ENCODE measurements at places on chromosomes 16 and 17.

DNA sequence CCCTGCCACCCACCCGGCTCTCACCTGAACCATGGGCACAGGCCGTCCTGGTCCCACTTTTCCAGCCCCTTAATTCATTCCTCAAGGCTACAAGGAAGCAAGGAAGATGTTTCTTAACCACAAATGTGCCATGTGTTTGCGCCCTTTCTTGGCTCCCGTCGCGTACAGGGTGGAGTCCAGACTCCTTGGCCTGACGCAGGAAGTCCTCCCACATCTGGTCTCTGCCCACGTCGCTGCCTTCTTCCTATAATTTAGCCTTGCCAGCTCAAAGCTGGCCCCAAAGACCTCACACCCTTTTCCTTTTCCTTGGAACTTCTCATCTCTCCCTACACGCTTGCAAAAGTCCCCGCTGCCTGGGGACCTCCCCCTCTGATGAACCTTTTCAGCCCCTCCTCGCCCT, 38.8 kb upstream of the BHLHA9 start:
- DNase-seq: peak; percentile 70

GRCh38 chr16:69863401-69864281, 87.5 kb upstream of the CLEC18A start:
- DNase-seq: no peak

DNA sequence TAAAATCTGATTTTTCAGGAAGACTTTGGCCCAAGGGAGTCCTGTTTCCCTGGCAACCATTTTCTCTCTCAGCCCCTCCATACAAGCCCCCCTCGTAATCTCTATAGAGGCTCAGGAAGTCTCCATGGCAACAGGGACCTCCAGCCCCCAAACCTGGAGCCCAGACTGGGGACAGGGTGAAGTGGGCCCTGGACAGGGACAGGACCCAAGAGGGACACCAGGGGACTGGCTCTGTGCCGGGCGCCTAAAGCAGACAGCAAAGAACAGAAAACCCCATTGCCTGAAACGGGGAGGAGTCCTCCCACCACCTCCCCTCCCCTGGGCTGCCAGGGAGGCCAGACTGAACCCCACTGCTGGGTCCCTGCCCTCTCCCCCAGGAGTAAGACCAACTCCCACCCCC, 40.6 kb downstream of the CPNE2 start:
- no peak for DNase-seq

DNA sequence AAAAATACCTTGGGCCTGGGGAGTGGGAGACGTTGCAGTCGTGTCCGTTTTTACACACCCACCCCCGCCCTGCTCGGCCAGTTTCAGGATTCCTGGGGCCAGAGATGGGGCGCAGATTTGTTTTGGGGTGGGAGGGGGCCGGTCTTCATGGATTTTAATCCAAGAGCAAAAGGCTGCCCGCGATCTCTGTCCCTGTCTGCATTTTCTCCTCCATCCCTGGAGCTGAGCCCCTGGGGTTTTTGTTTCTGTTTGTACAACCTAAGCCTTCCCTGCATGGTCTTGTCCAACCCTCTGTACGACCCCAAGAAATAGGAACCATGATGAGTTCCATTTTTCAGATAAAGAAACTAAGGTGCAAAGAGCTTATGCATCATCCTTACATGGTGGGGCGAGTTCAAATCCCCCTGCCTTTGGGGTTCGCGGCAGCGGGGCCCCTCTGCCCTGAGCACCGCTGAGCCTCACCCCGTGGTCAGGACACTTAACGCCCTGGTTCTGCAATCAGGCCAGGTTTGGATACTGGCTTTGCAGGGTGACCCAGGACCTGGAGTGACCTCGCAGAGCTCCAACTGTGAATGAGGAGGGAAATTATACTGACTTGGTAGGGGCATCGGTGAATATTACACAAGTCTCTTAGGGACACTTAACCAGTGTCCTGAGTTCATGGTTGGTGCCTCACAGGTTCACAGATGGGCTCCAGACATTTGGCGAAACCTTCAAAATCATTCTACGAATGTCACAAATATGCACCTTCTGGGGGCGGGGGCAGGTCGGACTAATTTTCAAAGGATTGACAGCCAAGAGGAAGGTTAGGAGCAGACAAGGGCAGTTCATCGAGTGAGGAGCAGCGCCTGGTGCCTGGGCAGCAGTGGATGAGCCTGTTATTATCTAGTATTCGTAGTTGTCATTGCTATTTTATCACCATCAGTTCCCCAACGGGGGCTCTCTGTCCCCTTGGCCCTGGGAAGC, 4.1 kb upstream of the FOXF1 start:
- no peak for DNase-seq

DNA sequence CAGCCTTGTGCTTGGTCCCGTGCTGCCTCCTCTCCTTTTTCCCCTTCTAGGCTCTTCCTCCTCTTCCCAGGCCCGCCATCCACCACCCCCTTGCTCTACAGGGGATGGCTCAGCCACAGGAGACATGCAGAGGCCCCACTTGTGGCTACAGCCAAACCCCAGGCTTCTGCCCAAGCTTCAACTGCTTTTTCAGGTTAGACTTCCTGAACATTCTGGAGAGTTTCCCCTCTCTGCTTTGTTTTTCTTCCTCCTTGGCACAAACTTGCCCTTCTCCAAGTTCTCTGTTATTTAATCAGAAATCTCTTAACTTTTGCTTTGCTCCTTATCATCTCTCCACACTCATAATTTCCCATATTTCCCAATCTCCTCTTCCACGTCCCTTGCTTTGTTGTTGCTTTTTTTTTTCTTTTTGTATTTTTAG, 18.3 kb upstream of the HAS3 start:
- no peak for DNase-seq

GRCh38 chr17:50618941-50619340, 15.7 kb upstream of the ABCC3 start:
- peak; percentile 43 for DNase-seq

DNA sequence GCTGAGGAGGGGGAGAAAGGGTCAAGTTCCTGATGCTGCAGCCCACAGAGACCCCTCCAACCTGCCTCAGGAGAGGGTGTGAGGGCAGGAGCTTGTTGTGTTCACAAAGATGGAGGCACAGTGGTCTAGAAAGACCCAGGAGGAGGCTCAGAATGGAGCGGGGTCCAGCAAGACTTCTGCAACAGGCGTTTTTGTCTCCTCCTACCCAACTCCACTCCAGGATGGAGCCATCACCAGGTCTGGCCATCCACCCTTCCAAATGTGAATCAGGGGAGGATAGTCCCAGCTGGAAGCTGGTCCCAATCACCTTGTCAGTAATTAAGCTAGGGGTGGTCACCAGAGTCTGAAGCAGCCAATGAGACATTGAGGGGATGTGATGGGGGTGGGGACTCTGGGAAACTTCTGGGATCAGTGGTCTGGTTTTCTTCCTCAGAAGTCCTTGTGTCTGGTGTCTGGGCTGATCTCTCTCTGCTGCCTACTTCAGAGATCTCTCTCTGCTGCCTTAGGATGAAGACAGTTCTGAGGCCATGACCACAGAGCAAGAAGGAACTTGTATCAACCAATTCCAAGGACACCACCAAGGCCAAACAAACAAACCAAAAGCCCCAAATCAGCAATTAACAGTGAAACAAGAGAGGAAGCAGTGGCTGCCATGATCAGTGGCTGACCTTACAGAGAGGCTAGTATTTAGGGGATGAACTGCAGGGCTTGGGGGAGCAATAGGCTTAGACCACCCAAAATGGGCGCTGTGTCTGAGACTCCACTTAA, 14.5 kb downstream of the CD300LB start:
- peak; percentile 3 for DNase-seq

GRCh38 chr17:58311429-58311894, 17.1 kb downstream of the TSPOAP1 start:
- DNase-seq: no peak

- DNase-seq: no peak
These were observed 16.0 kb downstream of the GPATCH8 start for GRCh38 chr17:44487170-44487569.

DNA sequence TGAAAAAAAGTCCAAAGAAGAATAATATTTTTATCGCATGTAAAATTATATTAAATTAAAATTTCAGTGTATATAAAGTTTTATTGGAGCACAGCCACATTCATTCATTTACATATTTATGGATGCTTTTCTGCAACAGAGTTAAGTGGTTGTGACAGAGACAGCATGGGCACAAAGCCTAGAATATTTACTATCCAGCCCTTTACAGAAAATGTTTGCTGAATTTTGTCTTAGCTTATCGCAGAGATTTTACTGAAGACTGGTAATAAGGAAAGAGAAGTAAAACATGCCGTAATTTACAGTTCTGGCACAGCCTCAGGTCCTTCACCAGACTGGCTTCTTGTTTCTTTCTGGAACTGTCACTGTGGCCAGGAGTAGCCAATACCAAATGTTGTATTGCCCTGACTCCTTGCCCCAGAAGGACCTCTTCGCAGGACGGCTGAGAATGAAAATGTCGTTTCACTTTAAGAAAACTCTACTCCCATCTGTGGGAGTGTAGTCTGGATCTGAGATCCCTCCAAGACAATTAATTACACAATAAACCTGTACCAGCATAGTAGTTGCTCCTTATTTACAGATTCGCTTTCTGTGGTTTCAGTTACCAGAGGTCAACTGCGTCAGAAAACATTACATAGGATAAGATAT, 94.9 kb upstream of the GOT2 start:
- peak; percentile 13 for DNase-seq

GRCh38 chr16:71515026-71515425, 11.2 kb upstream of the CHST4 start:
- DNase-seq: no peak

- no peak for DNase-seq
These were observed 68.9 kb downstream of the JPH3 start for GRCh38 chr16:87671221-87671620.

DNA sequence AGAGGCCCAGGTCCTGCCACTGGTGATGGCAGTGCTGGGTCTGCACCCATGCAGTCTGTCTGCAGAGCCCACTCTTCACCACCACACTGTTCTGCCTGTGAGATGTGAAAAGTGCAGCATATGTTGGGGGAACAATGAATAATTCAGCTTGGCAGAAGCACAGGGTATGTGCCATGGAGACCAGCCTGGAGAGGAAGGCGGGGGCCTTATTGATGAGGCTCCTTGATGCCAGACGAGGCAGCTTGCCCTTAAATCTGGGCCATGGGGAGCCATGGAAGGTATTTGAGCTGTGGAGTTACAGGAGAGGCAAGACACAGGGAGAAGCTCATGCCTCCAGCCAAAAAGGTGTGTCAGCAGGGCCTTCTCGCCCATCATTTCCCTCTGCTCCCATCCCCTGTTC, 124.7 kb downstream of the C16orf78 start:
- DNase-seq: no peak

- no peak for DNase-seq
These were observed 18.0 kb upstream of the CACNA1H start for GRCh38 chr16:1134776-1135458.

- no peak for DNase-seq
These were observed 345.1 kb upstream of the PSMD7 start for GRCh38 chr16:73951481-73951880.

- no peak for DNase-seq
These were observed 100.0 kb upstream of the ZFHX3 start for GRCh38 chr16:73147958-73148357.

DNA sequence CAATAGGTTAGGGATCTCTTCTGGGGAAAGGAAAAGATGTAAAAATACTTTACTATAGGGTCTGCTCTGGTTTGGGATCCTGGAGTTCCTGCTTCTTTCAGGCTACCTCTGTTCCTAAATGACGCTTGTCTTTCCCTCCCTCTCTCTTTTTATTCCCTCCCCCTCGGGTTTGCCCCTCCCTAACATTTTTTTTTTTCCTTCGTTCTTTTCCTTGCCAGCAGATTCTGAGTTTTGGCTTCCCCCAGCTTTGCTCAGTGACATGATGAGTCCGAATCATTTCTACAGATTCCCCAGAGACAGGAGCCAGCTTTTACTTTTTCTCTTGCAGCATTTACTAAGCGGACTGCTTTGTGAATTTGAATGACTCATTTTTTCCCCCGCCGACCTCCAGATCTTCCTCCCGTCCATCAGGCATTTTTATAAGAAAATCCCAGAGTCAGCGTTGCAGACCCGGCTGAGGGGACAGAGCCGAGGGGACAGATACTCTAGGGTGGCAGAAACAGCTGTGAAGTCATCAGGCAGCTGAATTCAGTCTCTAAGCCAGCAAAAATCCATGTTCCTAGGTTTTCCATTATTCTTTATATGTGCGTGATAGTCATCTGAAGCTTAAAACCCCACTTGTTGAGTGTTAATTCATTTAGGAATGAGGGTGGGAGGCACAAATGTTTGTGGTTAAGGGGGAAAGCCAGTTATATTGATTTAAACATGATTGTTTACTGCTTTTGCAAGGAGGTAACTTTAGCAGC, at the start of gene TMEM100:
TSS of gene TMEM100 (minus strand) at position 123 of the 746 bp plus-strand sequence. CDS start 1,794 bp downstream, outside the sequence.
- peak; percentile 55 for DNase-seq

- DNase-seq: no peak
These were observed 3.8 kb upstream of the PPL start for GRCh38 chr16:4940719-4941118.

DNA sequence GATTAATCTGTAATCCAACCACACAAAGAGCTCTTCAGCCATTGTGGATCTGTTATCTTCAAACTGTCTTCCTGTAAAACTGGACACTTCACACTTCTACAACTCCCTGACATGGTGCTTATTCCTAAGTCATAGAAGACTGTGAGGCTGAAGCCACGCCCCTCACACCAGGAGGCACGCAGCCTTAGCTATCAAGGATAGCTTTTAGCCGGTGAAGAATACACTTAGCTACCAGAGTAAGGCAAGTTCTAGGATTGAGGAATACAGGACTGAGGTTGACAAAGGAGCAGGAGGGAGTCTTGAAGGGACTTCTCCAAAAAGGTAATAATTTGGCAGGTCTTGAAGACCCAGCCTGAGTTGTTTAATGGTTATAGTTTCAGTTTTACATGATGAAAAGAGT, 79.8 kb upstream of the GAS7 start:
- no peak for DNase-seq

GRCh38 chr17:47708312-47708863, 14.4 kb downstream of the TBKBP1 start:
- DNase-seq: no peak

DNA sequence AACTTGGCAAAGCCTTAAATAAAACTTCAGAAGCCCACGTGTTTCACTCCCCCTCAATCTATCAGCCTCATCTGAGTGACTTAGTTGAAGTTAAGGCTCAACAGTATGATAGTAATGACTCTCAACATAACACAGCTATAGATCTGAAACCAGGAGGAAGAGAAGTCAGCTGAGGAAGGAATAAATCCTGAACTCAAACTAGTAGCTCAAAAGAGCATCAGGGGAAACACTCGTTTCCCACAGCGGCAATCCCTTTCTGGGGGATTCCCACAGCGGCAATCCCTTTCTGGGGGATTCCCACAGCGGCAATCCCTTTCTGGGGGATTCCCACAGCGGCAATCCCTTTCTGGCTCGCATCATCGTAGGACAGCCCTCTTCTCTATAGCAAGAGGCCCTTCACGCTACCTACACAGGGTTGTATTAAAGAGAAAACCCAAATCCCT, 56.8 kb downstream of the ZZEF1 start:
- no peak for DNase-seq

DNA sequence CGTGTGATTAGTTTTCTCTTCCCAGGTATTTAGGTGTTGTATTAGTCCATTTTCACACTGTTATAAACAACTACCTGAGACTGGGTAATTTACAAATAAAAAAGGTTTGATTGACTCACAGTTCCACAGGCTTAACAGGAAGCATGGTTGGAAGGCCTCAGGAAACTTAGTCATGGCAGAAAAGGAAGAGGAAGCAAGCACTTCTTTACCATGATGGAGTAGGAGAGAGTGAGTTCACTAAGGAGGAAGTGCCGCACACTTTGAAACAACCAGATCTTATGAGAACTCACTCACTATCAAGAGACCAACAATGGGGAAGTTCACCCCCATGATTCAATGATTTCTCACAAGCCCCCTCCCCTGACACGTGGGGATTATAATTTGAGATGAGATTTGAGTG, 1343.7 kb upstream of the GOT2 start:
- no peak for DNase-seq

- no peak for DNase-seq
These were observed 23.3 kb upstream of the GRB2 start for GRCh38 chr17:75428543-75429469.
